NCI-H460 (cell line): ENCODE measurements at places on chromosomes 11 and 22. TPM values are rescaled to one million over a fixed set of nuclear protein-coding genes. Genes with fewer than 3 reads are reported as not detected.

DNA sequence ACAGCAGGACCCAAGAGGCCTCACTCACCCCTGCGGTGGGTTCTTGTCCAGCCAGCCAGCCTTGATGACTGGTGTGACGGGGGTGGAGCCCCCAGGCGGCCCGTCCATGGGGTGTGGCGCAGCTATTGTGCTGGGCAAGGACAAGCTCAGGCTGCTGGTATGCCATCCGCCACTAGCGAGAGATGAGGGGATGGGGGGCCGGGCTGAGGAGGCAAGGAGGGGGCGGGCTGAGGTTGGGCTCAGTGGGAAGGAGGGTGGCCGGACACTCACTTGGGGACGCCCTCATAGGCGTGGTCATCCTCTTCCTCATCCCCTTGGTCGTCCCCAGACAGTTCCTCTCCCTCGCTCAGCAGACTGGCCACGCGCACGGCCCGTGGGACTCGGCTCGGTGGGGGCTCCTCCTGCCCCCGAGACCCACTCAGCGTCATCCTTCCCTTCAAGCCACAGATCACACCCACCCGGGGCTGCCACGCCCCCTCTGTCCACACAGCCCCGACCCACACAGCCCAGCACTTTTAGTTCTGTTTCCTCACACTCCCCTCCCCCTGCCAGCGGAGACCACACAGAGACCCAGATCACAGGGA is 38.0 kb upstream of the PDE2A start:
- DNase-seq, result no peak

GRCh38 chr22:30392661-30393321 is 4.0 kb upstream of the SEC14L2 start:
- DNase-seq, result no peak

DNA sequence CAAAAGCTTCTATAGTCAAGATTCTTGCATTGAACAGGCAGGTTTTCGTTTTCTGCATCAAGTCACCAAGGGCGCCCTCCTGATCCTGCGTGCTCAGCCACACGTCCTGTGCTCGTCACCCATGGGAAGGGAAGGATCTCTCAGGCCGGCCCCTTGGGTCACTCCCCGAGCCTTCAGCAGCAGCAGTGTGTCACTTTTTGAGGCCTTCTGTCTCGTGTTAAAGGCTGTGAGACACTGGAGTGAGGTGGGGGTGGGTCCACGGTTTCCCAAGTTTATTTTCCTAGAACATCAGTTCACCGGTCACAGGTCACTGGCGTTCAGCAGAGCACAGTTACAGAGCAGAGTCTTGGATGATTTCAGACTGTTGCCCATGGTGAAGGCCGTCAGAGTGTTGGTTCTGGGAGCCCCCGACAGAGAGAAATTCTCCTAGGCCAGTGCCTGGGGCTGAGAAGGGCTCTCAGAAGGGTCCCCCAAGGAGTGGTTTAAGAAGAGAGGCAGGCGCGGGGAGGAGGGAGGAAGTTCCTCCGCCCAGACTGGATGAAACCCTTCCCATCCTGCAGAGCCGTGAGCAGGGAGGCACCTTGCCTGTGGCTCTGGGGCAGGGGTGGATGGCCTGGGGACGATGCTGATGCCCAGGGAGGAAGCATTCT is 13.5 kb upstream of the ADORA2A start:
- DNase-seq, result no peak

GRCh38 chr11:94170953-94171352 is 42.3 kb downstream of the PANX1 start:
- no peak for DNase-seq

- no peak for DNase-seq
These were observed 59.2 kb upstream of the ATXN10 start for GRCh38 chr22:45612451-45612901.

GRCh38 chr11:100908746-100909145 is 220.9 kb downstream of the PGR start:
- no peak for DNase-seq

DNA sequence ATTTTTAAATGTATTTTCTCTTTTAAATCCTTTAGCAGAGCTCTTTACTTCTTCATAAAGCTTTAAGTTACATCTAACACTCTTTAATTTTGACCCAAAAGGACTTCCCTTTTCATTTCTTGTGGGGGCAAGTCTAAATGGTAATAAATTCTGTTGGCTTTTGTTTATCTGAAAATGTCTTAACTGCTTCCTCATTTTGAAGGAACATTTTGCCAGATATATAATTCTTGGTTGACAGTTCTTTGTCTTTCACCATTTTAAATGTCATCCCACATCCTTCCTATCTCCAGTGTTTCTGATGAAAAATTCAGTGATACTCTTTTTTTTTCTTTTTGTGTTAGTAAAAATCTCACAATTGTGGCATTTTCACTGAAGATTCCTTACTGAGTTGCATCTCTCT is 44.7 kb upstream of the ZBTB44 start:
- DNase-seq, result no peak

DNA sequence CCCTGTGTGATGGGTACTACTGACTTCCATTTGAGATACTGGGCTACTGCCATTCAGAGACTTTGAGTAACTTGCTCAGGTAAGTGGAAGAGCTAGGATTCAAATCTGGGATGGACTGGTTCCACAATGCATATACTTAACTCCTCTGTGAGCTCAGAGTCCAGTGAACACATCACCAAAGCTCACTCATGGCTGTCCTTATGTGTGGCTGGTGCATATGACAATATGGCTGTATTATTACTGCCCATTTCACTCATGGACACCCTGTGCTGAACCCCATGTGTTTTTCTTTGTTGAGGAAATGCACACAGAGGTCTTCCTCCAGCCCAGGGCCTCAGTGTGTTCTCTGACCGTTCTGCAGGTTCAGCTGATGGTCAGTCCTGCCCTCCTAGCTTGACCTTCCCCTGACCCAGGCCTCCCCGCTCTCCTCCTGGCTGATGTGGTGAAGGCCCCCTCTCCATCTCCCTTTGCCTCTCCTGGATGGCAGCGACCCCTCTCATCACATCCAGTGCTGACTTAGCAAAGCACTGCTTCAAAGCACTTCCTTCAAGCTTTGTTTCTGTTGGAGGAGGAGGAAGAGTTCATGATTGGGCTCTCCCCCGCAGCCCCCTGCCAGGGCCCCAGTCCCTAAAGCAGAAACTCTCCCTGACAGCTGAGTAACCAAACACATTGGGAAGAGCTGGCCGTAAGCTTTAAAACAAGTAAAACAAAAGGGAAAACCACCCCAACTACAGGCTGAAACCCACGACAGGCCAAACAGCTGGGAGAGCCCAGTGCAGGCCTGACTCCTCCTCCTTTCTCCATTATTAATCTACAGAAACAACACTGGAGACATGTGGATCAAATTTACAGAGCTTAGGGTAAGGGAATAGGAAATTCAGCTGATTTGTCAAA is 101.2 kb downstream of the NAT10 start:
- DNase-seq, result no peak

DNA sequence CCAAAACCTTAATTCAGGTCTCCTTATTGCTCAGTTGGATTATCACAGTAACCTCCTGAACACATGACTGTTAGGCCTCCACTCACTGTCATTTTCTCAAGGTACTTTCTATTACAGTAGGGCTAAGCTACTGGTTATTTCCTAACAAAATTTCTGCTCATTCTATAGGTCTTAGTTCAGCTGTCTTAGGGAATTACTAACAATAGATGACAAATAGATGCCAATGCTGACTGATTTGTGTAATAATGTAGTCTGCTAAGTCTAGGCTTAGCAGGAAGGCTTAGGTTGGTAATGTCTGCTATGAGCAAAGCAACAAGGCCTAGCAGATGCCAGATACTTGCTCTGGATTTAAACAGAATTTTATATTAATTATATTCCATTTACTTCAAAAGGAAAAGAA is 58.1 kb downstream of the RSF1 start:
- DNase-seq, result no peak

- DNase-seq, result no peak
These were observed 101.0 kb downstream of the BRD1 start for GRCh38 chr22:49726701-49727101.

DNA sequence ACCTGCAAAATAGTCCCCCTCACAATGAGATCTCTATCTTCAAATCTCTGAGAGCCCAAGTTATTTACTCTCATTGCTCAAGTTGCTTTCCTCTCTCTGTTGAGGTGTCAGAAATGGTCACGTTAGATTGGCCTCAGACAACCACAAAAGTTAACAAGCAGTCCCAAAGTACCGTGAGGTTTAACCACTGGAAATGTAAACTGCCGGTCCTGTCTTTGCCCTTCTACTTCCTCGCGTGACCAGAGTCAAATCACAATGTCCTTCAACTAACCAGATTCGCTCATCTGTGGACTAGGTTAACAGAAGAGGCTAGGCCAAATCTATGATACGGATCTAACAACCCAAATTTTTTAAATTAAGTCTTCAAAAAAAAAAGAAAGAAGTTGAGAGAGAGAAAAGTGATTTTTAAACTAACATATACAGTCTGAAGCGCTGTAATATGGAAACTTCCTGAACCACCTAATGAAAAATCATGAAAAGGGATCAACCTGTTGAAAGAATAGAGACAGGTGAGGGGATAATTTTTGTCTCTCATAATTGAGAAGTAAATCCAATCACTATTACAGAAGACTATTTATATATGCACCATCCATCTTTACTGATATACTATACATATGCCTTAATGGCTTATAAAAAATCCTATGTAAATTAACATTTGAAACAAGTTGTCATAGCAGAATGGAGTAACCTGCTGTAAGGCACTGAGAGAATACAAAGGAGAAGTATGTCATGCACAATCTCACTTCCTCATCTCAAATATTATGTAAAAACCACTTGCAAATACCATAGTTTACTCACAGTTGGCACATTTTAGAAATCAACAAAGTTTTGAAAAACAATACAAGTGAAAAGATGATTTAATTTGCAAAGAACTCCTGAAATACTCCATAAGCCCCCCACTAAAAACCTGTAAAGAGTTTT is 3.3 kb upstream of the JAML start:
- no peak for DNase-seq

The MPZL3 gene
- 3.4 and 3.6 TPM in 2 replicates for total RNA-seq

The CCDC87 gene
- total RNA-seq, result 0.37 and 0.52 TPM in 2 replicates

The RBMXL2 gene
- not detected in 2 replicates for total RNA-seq

The CALCA gene
- 0.29 and 1.3 TPM in 2 replicates for total RNA-seq

The GSTT2B gene
- total RNA-seq, result 1.2 TPM in 1 of 2 replicates, not detected in the other

The FADS1 gene
- 89.8 and 95.9 TPM in 2 replicates for total RNA-seq
